ENCODE measurements at places on chromosomes 1 and 21.

DNA sequence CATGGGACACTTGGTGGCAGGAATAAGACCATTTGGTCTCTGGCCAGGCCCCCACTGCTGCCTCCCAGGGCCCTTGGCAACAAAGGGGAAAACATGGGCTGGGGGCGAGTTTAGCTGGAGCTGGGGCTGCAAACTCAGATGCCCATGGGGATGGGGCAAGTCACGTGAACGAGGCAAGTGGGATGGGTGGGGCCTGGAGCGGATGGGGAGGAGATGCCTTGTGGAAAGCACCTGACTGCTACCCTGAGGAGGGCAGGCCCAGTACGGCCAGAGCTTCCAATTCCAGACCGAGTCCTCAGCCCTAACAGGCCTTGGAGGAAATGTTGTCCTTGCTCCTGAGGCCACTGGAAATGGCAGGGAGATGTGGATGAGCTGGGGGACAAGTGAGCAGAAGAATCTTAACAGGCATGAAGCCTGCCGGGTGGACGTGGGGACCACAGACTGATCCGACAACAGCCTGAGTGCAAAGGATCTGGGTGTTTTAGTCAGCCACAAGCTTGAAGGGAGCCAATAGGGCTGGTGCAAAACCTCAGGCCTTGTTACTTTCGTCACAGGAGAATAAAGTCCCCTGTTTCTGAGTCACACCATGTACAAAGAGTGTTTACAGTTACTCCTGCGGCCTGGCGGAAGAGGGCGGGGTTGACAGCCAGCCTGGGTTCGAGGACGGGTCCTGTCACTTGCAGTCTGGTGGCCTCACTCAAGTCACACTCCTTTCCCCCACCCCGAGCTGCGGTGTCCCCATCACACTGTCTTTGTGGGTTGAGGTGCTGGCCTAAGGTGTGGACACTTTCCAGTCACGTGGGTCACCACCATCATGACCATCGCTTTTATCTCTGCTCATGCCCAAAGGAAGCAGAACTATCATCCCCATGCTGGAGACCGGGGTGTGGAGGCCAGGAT, 19.1 kb downstream of the RUNX3 start:
- no peak for DNase-seq

DNA sequence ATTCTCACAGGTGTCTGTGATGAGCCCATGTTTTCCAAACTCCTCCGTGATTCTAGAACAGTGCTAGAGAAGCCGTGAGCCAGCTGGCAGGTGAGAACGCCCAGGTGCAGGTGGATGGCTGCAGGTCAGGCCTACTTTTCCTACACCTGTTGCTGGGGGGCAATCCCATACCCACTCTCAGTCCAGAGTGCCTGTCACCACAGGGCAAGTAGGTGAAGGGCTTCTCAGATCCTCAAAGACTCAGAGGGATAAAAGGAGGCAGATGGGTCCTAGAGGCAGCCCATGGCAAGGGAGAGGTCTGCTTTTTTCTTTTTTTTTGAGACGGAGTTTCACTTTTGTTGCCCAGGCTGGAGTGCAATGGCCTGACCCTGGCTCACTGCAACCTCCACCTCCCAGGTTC, 50.7 kb upstream of the H6PD start:
- no peak for DNase-seq

- no peak for DNase-seq
These were observed 80.3 kb upstream of the ETS2 start for GRCh38 chr21:38725196-38726157.

DNA sequence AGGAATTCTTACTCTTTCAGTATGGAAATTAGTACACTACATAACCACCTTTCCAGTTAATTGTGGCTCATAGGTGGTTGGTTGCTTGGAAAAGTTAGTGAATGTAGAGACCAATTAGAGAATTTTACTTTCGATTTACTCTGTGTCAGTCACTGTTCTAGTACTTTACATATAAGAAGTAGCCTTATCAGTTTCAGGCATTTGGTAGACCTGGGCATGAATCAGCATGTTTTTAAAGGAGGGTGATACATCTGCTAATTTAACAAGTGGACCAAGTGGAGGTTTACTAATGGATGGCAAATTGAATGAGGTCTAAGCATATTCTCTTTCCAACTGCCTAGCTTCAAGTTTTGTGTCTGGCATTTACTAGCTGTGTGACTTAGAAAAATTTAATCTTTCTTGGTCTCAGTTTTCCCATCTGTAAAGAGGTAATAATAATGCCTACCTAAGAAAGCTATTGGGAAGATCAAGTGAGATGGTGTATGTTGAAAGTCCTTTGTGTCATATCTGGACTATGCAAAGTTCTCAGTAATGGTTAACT, 1158.6 kb downstream of the PLA2G4A start:
- peak; percentile 2 for DNase-seq

GRCh38 chr1:156692925-156693847, 12.2 kb downstream of the CRABP2 start:
- DNase-seq = no peak
